ENCODE measurements at places on chromosomes 13 and 19.
A peak's percentile ranks its signal among the peaks of the same experiment; 100 is the strongest.

- peak; percentile 72 for DNase-seq
Measured at GRCh38 chr19:46840498-46840942, 10.1 kb downstream of the AP2S1 start.

DNA sequence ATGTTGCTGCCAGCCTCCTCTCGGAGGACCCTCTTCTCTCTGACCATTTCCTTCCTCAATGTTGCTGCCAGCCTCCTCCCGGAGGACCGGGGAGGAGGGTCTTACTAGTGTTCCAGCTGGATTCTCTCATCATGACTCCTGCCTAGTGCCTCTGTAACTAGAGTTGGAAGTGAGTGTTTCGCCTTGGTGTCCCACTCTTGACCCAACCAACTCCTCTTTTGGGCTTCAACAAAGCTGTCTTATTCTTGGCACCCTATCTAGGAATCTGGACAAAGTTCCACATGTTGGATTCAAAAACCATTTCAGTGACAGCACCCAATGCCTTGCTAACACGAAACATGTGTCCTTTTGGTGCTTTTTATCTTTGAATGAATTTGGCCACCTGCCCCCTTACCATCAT is 165.4 kb downstream of the GPC5 start:
- DNase-seq: no peak

DNA sequence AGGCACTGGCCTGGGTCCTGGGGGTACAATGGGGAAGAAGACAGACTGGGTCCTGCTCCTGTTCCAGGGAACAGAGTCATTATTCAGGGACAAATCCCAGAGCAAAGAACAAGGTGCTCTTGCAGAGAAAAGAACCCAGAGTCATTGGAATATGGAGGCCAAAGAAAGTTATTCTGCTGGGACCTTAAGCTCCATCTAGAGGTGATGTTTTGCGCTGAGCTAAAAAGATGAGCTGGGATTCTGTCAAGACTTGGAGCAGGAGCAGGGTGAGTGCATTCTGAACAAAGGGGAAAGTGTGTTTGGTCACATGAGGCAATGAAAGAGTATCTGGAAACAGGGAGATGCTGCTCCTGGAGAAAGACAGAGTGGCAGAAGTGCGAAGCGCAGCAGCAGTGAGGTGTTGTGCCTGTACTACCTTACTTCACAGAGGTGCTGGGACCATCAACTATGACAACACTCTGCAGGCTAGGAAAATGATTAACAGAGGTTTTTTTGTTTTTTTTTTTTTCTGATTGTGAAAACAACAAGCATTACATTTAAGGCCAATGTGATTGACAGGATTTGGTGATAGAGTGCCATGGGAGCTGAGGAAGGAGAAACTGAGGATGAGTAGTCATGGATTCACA is 95.3 kb upstream of the TNFSF11 start:
- DNase-seq: no peak

DNA sequence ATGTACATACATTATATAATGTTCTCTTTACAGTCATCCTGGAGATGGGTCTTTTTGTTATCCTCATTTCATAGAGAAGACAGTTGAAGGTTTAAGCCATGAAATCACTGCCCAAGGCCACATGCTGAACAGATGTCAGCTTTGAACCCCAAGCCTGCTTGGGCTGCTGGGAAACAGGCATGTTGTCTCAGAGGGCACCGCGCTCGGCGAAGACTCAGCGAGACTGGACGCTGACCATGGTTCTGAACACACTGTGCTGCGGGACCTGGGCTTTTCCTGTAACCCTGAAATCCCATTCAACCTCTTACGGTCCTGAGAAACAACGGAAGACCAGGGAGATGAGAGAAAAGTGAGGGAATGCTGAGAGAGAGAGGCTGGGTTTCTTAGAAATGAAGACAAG is 27.3 kb downstream of the LRFN3 start:
- DNase-seq: peak; percentile 29

GRCh38 chr13:94154367-94154766 is 325.1 kb downstream of the DCT start:
- DNase-seq: no peak

GRCh38 chr13:61880578-61881283 is 465.1 kb upstream of the PCDH20 start:
- peak; percentile 16 for DNase-seq

- DNase-seq: no peak
Measured at GRCh38 chr19:1883784-1884183, 1.5 kb downstream of the ABHD17A start.

GRCh38 chr13:110232142-110232541 is 74.8 kb downstream of the COL4A1 start:
- DNase-seq: no peak

- no peak for DNase-seq
Measured at GRCh38 chr19:30174791-30175190, 197.4 kb upstream of the ZNF536 start.

DNA sequence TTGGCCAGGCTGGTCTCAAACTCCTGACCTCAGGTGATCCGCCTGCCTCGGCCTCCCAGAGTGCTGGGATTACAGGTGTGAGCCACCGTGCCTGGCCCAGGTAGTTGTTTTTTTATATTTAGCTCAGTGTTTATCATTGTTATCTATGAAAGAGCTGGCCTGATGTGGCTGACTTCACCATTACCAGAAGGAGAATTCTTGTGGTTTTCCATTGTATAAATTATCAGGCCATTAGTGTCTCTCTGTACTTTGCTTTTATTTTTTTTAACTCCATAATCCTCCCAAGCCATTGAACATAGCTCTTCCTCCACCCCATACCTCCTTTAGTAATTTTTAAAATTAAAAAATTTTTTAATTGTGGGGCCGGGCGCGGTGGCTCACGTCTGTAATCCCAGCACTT is 24.2 kb downstream of the CERS4 start:
- no peak for DNase-seq

GRCh38 chr13:67632590-67632989 is 402.5 kb upstream of the PCDH9 start:
- DNase-seq: no peak

GRCh38 chr19:51090471-51090870 is 7.8 kb upstream of the KLK14 start:
- no peak for DNase-seq

DNA sequence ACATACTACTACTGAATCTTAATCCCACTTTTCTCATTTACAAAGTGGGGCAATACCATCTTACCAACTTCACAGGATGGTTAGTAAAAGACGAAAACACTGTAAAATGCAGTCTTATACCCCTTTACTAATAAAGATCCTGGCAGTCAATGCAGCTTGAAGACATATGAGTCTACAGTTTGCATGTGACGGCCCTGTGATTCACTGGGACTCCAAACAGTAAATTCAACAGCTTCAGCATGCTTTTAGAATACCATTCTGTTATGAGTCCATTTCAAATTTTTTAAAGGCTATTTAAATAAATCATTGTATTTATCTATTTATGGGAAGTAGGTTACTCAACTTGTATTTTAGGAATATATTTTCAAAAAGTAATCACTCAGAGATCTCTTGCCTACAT is 629.1 kb downstream of the LIG4 start:
- DNase-seq: peak; percentile 25

- no peak for DNase-seq
Measured at GRCh38 chr19:28520998-28521568, 691.9 kb downstream of the UQCRFS1 start.

DNA sequence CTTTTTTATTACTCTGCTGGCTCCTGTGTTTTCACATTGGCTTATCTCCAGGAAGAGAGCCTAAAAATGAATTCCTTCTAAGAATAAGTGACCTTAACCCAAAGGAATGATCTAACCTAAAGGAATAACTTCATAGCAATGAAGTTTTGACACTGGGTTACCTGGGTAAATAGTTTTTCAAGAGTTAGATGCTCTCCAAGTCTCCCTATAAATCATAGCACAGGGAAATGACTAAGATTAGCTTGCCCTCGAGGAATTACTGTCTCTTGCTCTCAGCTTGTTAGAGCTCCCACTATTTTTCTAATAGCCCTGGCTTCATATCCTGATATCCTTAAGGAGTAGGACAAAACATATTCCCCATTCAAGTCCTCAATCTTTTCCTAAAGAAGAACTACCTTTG is 66.3 kb downstream of the SPRY2 start:
- DNase-seq: no peak

- no peak for DNase-seq
Measured at GRCh38 chr19:42280815-42281145, 11.7 kb downstream of the CIC start.

DNA sequence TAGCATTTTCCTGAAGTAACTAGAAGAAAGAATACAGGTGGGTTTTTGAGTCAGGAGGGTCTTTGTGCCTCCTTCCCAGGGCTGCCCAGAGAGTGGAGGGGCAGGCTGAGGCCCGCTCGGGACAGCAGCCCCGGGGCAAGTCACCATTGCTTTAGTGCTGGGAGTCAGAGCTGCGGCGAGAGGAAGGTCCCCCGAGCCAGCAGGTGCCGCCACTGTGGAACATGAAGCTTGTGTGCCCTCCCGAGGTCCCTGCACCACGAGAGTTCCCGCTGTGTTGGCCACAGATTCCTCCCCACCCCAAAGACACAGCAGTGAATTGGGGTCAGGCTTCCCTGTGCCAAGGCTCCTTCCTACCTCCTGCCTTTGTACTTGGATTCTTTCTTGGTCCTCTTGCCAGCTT is 50.9 kb upstream of the TEX29 start:
- DNase-seq: peak; percentile 37

- no peak for DNase-seq
Measured at GRCh38 chr19:16751701-16752100, 32.1 kb downstream of the NWD1 start.

GRCh38 chr13:81388400-81388799 is 1047.5 kb upstream of the SPRY2 start:
- DNase-seq: no peak

DNA sequence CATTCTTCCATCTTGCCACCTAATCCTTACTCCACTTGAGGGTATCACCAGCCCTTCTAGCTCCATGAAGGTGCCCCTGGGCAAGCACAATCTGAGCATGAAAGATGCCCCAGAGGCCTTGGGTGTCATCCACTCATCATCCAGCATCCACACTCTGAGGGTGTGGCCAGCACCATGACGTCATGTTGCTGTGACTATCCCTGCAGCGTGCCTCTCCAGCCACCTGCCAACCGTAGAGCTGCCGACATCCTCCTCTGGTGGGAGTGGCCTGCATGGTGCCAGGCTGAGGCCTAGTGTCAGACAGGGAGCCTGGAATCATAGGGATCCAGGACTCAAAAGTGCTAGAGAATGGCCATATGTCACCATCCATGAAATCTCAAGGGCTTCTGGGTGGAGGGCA is 3.1 kb upstream of the KLK3 start:
- no peak for DNase-seq

GRCh38 chr19:11659612-11660011 is 62.3 kb downstream of the ZNF627 start:
- peak; percentile 19 for DNase-seq

- no peak for DNase-seq
Measured at GRCh38 chr19:52613299-52613906, 24.8 kb downstream of the ZNF83 start.

DNA sequence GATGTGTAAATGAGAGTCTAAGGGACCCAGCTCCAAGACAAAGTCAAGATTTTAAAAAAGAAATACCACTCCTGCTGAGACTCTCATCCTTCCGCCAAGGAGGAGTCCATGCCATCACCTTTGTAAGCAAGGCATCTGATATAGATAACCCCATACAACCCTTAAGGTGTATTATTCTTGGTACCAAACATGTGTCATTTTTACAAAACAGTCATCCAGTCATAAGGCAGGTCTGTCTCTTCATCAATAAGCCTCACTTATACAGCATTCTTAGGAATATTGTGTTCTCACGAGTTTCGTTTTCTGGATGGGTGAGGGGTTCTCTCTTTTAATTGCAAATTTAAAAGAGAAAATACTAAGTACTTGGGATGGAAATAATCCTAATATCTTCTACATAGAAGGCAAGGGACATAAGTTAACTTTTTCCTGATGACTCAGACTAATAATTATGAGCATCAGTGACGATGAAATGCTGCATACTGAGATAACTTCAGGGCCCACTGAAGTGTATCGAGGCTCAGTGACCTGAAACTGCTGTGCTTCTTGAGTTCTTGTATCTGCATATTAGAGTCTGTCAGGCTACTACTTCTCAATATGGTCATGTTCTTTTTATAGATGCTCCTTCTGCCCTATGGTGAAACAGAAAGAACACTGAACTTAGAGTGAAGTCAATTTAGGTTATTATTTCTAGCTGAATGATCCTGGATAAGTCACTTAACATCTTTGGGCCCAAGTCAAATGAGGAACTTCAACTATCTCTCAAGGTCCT is 166.6 kb downstream of the KLF12 start:
- no peak for DNase-seq

- DNase-seq: no peak
Measured at GRCh38 chr13:112451512-112452379, 75.6 kb downstream of the SPACA7 start.

GRCh38 chr19:51799034-51799773 is 4.2 kb downstream of the FPR3 start:
- no peak for DNase-seq

- no peak for DNase-seq
Measured at GRCh38 chr13:50126993-50127725, 111.9 kb downstream of the KCNRG start.

GRCh38 chr13:105928048-105928447 is 607.4 kb downstream of the EFNB2 start:
- DNase-seq: no peak

DNA sequence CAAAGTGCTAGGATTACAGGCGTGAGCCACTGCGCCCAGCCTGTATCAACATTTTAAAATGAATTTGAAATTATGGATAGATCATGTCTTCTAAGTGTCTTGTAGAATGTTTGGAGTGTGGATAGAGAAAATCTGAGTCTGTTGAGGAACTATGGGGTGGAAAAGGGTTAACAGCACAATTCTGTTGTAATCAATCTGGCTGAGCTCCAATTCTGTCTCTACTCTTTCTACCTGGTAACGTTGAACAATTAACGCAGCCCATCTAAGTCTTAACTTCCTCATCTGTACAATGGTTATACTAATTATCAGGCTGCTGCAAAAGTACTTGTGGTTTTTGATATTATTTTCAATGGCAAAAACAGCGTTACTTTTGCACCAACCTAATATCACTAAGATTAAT is 4.1 kb downstream of the FPR2 start:
- DNase-seq: no peak

- DNase-seq: no peak
Measured at GRCh38 chr13:73467125-73467524, 408.3 kb downstream of the KLF5 start.

GRCh38 chr13:31912647-31913401 is 118.8 kb upstream of the FRY start:
- DNase-seq: no peak

Data from cerebellar cortex (tissue), 1 donor.